RWPE1 (cell line): ENCODE measurements at places on chromosomes 2 and 18.

DNA sequence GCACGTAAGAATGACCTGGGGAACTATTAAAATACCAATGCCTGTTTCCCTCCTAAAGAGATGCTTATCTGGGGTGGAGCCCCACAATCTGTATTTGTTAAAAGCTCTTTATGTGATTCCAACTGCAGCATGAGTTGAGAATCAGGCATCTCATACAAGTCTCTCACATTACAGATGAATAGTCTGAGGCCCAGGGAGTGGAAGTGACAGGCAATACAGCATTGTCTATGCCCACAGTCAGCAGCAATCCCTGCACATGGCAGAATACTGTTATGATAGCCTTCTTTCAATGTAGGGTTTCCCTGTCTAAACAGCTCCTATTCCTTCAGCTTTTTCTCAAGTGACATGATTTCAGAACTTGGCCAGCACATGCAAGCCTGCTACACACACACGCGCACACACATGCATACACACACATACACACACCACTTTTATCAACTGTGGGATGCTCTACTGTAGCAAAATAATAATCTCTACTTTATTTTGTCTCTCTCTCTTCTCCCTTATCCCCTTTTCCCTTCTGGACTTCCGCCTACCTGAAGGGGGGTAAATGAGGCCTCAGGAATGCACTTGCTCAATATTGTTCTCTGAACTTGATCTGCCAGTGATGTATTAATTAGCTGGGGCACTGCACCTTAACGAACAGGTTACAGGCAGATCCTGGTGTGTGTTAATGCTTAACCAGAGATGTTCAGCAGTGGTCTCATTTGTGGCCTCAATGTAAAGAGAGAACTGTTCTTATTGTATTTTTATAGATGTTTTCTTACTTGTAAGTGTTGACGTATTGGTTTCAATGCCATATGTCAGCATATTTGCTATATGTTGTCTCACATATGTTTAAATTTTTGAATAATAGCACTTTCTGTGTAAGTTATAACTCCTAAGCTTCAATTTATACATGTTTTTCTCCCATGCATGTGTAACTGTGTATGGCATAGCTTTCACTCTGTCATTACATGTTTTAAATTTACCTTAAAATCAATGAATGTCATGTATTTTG, 116.0 kb downstream of the SETBP1 start:
- no peak for DNase-seq

- no peak for DNase-seq
Observed at GRCh38 chr18:64720781-64721464, 572.0 kb upstream of the LINC00305 start.

DNA sequence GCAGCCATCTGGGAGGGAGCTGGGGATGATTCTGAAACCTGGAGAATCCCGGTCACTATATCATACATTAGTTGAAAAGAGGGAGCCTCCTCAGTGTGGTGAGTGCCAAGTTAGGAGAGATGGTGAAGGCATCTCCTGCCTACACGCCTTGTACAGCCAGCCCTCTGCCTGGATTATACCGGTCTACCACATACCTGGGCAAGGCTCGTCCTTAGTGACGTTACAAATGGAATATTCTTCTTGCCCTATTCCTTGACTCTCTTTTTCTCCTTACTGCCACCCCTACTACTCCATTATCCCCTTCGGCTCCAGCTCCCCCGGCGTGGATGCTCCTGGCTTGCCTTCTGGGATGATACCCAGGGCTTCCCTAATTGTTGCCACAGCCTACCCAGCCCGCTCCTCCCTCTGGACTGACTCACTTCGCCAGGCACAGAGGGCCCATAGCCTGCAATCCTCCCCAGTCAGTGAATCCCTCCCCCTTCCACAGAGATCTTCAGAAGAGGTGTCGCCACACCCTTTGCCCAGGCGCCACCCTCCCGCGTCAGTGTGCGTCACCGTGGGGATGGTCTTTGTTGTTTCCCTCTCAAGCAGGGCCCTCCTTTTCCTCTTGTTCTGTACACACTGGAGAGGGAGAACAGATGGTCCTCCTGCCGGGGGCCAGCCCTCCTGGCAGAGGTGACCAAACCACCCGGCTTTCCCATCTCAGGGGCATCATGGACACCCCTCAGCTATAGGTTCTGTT, 115.2 kb upstream of the EPAS1 start:
- no peak for DNase-seq

- no peak for DNase-seq
Observed at GRCh38 chr2:54613386-54613785, 110.1 kb upstream of the EML6 start.

- no peak for DNase-seq
Observed at GRCh38 chr18:7575465-7576028, 8.4 kb downstream of the PTPRM start.

DNA sequence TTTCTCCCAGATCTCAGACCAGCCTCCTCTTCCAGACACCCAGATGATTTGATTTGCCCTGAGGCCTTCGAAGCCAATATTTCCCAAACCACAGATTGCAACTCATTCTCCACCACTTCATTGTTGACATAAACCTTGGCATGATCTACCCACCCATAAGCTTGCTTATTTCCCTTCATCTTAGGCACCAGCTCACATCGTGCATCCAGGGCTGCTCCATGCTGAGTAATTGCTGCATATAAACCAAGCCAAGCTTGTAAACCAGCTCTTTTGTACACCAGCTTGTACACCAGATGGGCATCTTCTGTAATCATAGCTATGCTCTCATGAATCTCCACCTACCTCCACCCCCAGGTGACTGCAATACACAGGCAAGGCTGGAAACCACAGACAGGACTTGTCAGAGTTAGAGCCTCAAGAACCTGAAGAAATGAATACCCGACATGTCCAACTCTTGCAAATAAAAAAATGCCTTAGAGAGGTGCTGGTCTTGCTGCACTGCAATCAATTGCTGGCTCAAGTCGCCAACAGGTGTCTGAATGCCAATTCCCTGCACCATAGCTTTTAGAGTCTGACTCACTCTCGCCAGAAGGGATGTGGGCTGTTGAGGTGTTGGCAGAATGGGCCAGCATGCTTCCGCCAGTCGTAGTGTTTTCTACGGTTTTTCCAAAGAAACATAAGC, 31.5 kb downstream of the TRABD2A start:
- DNase-seq, result peak; percentile 40

DNA sequence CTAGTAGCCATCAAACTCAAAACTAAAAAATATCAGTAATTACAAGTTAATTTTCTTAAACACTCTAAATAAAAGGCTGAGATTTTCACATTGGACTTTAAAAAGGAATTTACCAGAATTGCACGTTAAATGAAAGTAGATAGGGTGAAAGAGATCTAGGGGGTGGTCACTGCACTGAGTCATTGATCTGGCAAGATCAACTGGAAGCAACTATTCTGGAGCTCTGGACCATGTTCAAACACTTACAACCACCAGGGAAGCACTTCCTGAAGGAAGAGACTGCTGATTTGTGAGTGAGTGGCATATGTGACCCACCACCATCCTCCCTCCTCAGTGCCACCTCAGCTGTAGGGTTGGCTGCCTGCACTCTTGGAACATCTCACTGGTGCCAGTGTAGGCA, 111.8 kb downstream of the UGGT1 start:
- DNase-seq, result no peak

GRCh38 chr2:49332415-49332814, 178.1 kb upstream of the FSHR start:
- DNase-seq, result no peak

DNA sequence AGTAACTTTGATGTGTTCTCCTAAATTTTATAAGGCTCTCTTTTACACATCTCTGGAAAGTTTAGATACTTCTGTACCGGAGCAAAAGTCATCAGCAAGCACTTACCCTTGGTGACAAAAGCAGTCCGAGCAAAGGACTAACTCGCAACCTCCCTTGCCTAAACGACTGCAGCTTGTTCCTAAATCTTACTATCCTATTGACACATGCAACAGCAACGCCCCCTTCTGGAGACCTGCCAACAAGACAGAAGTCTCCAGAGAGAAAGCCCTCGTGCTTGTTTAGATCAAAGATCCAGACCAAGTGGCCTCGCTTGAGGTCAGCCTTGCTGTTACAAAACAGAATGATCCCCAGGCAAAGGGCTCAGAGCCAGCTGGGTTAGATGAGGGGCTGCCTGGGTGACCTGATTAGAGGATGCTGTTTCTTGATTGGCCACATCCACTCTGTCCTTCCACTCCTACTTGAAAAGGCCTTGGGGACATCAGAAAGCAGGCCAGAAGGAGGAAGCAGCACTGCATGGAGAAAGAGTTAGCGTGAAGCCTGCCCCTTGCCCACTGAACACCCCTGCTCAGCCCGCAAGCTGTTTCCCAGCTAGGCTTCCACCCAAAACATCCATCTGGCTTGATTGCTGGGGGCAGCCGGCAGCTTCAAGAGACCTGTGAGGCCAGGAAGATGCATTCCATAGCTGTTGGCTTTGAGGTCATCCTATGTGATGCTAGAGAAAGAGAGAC, 94.3 kb downstream of the HNRNPLL start:
- DNase-seq, result peak; percentile 56

- no peak for DNase-seq
Observed at GRCh38 chr2:205758500-205758899, 76.2 kb downstream of the NRP2 start.

- DNase-seq, result no peak
Observed at GRCh38 chr18:60188958-60189357, 183.6 kb downstream of the MC4R start.

DNA sequence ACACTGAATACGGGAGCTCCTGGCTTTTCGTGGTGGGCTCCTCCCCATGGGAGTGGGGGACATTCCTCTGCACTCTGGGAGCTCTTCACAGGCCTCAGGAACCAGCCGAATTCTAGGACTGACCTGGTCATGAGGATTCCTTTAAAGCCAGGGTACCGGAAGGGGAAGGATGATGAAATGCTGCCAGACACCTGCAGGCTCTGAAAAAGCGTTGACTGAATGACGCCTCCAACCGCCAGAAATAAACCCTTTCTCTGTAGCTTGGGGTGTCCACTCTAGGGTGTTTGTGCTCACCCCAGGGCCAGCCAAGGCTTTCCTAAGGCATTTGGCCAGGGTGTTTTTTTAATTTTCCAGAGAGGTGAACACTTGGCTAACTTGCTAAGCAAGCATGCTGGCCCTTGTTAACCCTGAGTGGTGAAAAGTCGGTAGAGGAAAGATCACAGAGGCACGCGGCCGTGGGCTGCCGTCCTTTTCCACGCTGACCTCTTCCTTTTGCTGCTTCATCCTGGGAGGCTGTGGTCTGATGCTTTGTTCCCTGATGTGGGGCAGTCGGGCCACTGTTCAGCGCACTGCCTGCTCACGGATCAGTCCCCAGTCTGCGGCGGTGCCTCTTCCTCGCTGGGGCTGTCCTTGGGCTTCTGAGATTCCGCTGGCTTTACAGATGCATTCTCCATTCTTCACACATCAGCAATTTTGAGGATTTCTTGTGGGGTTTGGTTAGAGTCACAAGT, 32.0 kb downstream of the IMPA2 start:
- DNase-seq, result no peak

GRCh38 chr2:20803226-20803682, 19.6 kb downstream of the LDAH start:
- no peak for DNase-seq

DNA sequence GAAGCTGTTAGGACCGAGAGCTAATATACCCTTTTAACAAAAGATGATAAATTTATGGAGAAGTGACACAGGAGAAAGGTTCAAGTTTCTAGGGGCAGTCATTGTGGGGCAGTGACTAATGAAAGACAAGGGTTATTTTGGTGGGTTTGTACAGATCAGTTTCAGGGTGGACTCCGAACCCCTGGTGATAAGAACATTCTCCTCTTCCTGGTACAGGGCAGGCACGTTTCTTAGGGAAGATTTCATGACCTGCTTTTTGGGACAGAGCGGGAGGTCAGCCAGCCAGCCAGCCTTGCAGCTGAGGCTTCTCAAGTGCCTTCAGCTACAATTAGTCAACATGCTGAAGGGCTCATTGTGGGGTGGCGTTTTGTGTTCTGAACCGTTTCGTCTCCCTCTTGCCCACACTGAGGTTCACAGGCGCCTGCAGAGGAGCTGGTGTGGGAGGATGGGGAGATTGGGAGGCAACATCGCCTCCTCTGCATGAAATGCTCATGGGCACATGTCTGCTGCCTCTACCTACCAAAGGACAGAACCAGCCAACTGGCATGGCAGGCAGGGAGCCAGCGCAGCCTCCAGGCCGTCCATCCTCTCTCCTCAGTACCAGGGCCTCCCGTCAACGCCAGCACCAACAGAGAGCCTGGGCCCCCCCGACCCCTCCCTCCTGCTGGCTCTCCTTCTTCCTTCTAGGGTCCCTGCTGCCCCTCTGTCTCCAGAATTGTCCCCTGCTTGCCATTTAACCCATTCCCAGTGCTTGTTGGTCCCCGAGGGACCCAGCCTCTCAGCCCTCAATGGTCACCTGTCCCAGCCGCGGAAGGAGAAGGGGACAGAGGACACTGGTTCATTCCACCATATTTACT, 9.6 kb downstream of the CHMP1B start:
- DNase-seq, result no peak

DNA sequence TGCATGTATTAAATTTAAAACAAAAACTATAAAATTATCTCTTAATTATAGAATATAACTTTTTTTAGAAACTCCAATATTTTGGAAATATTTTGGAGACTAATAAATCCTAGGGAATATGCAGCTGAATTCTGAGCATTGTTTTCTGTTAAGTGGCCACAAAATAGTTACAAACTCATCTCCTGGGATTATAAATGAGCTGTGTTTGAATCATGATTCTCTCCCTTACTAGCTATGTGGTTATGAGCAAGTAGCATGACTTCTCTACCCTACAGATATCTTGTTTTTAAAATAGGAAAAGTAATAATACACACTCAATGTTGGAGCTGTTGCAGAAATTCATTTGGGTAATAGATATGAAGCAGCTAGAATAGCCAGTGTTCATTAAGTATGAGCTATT, 137.9 kb upstream of the ITGA4 start:
- no peak for DNase-seq

DNA sequence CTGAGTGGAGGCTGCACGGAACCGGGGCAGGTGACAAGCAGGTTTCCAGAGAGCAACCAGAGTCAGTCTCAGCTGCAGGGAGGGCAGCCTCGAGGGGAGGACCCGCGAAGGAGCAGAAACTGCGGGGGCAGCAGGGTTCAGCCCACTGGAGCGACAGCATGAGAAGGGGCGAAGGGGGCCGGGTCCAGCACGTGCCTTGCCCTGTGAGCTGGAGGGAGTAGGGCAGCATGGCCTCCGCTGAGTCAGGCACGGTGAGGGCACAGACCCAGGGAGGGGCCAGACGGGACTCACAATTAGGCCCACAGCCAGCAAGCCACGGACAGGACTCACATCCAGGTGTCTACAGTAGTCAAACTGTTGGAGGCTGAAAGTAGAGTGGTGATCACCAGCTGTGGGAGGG, 22.7 kb upstream of the ATP9B start:
- DNase-seq, result no peak

- DNase-seq, result peak; percentile 59
Observed at GRCh38 chr2:12684471-12684936, 32.2 kb upstream of the TRIB2 start.

GRCh38 chr2:45223531-45223930, 214.3 kb upstream of the SIX2 start:
- no peak for DNase-seq

- no peak for DNase-seq
Observed at GRCh38 chr2:68172521-68172920, 14.8 kb downstream of the PNO1 start.

DNA sequence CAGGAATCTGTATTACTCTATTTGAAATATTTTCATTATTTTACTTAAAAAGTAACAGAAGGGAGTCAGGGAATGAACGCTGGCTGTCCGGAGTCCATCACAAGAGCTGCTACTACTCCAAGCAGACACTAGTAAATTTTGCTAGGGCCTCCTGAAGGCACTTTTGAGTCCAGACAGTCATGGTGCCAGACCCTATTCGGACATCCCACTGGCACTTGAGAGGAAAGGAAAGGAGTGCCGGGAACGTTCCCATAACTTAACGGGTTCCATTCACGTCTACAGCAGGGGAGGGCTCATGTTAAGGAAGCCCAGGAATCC, 563 bp upstream of the GMCL1 start:
- DNase-seq, result no peak
